ENCODE measurements at places on chromosomes 4 and X.

- no peaks in the 10 kb centered on the region for H3K4me1 ChIP-seq
- DNase-seq, result no peak
- no peak overlapping the region for H3K4me3 ChIP-seq
- H3K36me3 ChIP-seq, result no peaks in the 10 kb centered on the region
- H3K27ac ChIP-seq, result no peak overlapping the region
Measured at GRCh38 chrX:53251307-53251706, 26.3 kb upstream of the KDM5C start.

DNA sequence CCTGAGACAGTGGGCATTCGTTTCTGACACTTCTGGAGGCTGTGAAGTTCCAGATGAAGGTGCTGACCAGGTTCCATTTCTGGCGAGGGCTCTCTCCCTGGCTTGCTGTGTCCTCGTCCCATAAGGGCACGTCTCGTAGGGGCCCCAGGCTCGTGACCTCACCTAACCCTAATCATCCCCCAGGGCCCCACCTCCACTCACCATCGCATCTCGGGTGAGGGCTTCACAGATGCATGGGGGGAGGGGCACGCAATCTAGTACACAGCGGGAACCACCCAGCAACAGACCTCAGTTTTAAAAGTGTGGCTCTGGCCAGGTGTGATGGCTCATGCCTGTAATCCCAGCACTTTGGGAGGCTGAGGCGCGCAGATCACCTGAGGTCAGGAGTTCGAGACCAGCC, 22.1 kb downstream of the PDE6B start:
- H3K36me3 ChIP-seq, result no peaks in the 10 kb centered on the region
- H3K27me3 ChIP-seq, result no peaks in the 10 kb centered on the region
- DNase-seq, result no peak
- H3K4me3 ChIP-seq, result no peak overlapping the region
- H3K4me1 ChIP-seq, result no peaks in the 10 kb centered on the region

GRCh38 chr4:55808186-55808585, 11.4 kb upstream of the EXOC1L start:
- no peaks in the 10 kb centered on the region for H3K27me3 ChIP-seq
- H3K36me3 ChIP-seq, result no peaks in the 10 kb centered on the region
- H3K4me3 ChIP-seq, result no peak overlapping the region
- H3K4me1 ChIP-seq, result no peaks in the 10 kb centered on the region
- DNase-seq, result no peak
- H3K27ac ChIP-seq, result no peak overlapping the region

DNA sequence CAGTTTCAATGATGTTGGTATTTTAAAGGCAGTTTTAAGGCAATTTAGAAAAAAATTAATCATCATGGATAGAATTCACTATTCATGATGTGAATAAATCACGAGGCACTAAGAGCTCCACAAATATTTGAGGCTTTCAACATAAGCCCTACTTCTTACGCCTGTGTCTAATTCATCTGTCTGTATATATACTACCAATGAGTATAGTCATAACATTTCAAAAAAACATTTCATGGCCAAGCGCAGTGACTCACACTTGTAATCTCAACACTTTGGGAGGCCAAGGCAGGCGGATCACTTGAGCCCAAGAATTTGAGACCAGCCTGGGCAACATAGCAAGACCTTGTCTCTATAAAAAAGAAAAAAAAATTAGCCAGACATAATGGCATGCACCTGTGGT, 56.5 kb downstream of the FBXL5 start:
- no peak for DNase-seq
- H3K4me1 ChIP-seq, result no peaks in the 10 kb centered on the region
- no peaks in the 10 kb centered on the region for H3K27me3 ChIP-seq
- no peak overlapping the region for H3K4me3 ChIP-seq
- H3K27ac ChIP-seq, result no peak overlapping the region

- H3K4me1 ChIP-seq, result no peaks in the 10 kb centered on the region
- H3K36me3 ChIP-seq, result no peaks in the 10 kb centered on the region
Measured at GRCh38 chrX:37060999-37061398, 52.8 kb downstream of the FAM47C start.

- no peaks in the 10 kb centered on the region for H3K27me3 ChIP-seq
- no peaks in the 10 kb centered on the region for H3K36me3 ChIP-seq
- H3K27ac ChIP-seq, result no peak overlapping the region
- H3K4me3 ChIP-seq, result no peak overlapping the region
- H3K4me1 ChIP-seq, result no peaks in the 10 kb centered on the region
- no peak for DNase-seq
Measured at GRCh38 chr4:48620093-48620492, 130.0 kb downstream of the ZAR1 start.

DNA sequence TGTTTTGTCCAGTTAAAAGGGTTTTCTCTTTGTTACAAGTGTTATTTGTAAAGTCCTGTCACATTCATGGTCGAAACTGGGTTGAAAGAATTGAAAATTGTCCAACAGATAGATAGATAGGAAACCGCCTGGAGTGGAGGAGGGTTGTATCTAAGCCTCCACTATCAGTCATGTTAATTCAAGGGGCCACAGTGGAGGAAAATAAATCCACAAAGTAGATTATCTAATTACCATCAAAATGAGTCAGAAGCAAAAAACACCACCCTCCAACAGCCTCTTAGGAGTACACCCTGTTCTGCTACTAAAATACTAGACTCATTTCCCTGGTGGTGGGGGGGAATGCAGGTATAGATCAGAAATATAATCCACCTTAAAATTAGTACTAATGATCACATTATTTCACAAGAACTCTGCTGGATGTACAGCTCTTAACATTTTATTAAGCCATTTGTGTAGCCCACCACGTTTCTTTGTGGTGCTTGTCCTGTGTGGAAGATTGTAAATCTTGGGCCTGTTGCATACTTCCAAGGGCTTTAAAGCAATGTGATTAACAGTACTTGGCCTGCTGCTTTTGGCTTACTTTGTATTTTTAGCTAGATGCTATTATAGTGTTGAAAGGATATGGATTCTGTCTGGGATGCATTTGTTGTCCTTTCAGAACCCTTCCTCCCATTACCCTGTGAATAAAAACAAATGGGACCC, 26.8 kb downstream of the RBBP7 start:
- no peaks in the 10 kb centered on the region for H3K27me3 ChIP-seq
- no peak for DNase-seq
- H3K4me1 ChIP-seq, result no peaks in the 10 kb centered on the region

- H3K4me1 ChIP-seq, result no peaks in the 10 kb centered on the region
- no peak overlapping the region for H3K27ac ChIP-seq
- H3K27me3 ChIP-seq, result no peaks in the 10 kb centered on the region
- no peaks in the 10 kb centered on the region for H3K36me3 ChIP-seq
- DNase-seq, result no peak
- no peak overlapping the region for H3K4me3 ChIP-seq
Measured at GRCh38 chrX:136221851-136222513, 29.2 kb downstream of the MAP7D3 start.

DNA sequence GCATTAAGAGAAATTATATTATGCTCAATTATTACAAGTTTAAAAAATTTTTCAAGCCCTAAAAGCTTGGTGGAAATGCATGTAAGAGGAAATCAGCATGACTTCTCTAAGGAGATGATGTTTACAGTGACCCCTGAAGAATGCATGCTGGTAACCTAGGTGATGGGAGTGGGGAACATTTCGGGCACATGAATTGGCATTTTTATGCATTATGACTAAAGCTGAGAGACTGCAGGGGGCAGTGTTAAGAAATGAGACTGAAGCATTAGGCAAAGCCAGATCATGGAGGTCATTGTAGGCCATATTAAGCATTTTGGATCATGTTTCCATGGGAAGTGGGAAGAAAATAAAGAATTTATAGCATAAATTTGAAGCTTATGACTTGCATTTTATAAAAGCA, 421.3 kb downstream of the FAT4 start:
- no peak overlapping the region for H3K27ac ChIP-seq
- H3K36me3 ChIP-seq, result no peaks in the 10 kb centered on the region
- peaks cover 3% of the 10 kb centered on the region for H3K4me1 ChIP-seq

- no peaks in the 10 kb centered on the region for H3K27me3 ChIP-seq
- no peaks in the 10 kb centered on the region for H3K4me1 ChIP-seq
Measured at GRCh38 chrX:72326605-72327300, 21.0 kb upstream of the CITED1 start.
